H1 (cell line): ENCODE measurements at places on chromosomes 11 and 22.
A peak's percentile ranks its signal among the peaks of the same experiment; 100 is the strongest.

- no peaks in the 10 kb centered on the region for H3K36me3 ChIP-seq
- H3K27me3 ChIP-seq = no peaks in the 10 kb centered on the region
- H3K4me1 ChIP-seq = no peaks in the 10 kb centered on the region
- H3K27ac ChIP-seq = no peak overlapping the region
- H3K4me3 ChIP-seq = no peak overlapping the region
Measured at GRCh38 chr11:130945896-130946295, 29.6 kb upstream of the SNX19 start.

GRCh38 chr22:50169181-50169759, 1.3 kb upstream of the PANX2 start:
- no peak for DNase-seq
- no peaks in the 10 kb centered on the region; the same call in none of the 2 replicates for H3K4me1 ChIP-seq
- peak overlapping the region; percentile 55 for H3K4me3 ChIP-seq
- no peak overlapping the region for H3K27ac ChIP-seq

DNA sequence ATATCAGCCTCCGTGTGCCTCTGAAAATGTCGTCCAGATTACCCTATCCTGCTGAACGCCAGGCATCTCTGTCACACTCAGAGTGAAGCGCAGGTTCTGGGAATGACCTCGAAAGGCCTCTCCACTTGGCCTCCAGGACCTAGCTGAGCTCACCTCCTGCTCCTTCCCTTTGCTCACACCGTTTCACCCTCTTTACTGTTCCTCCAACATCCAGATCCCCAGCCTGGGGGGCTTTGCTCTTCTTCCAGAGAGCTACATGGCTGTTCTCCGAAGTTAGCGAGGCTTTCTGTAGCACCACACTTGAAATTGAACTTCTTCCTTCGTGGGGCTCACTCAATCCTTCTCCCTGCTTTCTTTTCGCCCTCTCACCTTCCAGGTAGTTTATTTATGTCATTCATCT, 27.9 kb downstream of the GLB1L2 start:
- DNase-seq = no peak
- peaks cover 15% of the 10 kb centered on the region for H3K27me3 ChIP-seq
- no peaks in the 10 kb centered on the region for H3K36me3 ChIP-seq
- no peak overlapping the region for H3K4me3 ChIP-seq
- H3K27ac ChIP-seq = no peak overlapping the region

DNA sequence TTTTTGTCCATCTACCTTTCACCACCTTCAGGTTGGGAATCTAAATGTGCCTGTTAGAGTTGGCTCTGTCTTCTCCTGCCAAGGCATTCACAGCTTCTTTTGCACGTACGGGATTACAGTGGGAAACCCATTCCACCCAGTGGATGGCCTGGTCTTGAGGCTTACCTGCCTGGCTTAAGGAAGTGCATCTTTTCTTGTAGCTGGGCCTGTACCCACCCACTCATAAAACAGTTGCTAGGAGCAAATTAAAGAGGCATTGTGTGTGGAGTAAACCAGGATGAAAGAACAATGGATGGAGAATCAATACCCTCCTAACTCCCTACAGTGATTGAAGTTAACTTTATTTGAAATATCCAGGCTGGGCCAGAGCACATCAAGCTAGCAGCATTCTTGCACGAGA, 71.6 kb downstream of the TEAD1 start:
- H3K4me3 ChIP-seq = no peak overlapping the region
- H3K27me3 ChIP-seq = no peaks in the 10 kb centered on the region
- H3K4me1 ChIP-seq = peaks cover 23% of the 10 kb centered on the region
- no peaks in the 10 kb centered on the region for H3K36me3 ChIP-seq
- no peak for DNase-seq
- no peak overlapping the region for H3K27ac ChIP-seq

- no peaks in the 10 kb centered on the region for H3K27me3 ChIP-seq
- peaks cover 28% of the 10 kb centered on the region for H3K36me3 ChIP-seq
- DNase-seq = no peak
- H3K4me1 ChIP-seq = peaks cover 19% of the 10 kb centered on the region
- H3K27ac ChIP-seq = no peak overlapping the region
Measured at GRCh38 chr22:20083157-20083890, 3.3 kb downstream of the DGCR8 start.

- H3K27ac ChIP-seq = no peak overlapping the region
- H3K27me3 ChIP-seq = no peaks in the 10 kb centered on the region
- no peaks in the 10 kb centered on the region for H3K4me1 ChIP-seq
- no peak for DNase-seq
Measured at GRCh38 chr22:48765595-48765994, 1062.1 kb downstream of the BRD1 start.

DNA sequence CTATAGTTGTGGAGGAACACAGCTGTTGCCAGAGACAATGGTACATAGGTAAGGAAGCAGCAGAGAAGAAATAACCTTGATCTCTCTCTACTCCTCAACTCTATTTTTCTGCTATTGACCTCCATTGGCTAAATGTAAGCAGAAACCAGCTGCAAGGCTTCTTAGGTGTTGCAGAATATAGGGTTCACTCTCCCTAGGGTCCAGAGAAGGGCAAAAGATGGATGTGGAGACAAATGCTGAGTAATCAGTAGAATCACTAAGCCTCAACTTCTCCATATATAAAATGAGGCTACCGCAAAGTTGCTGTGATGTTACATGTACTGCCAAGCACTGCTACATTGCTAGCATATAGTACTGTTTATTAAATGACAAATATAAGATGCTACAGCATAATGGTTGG, 120.6 kb downstream of the PDE3B start:
- no peak overlapping the region for H3K27ac ChIP-seq
- DNase-seq = no peak
- no peak overlapping the region for H3K4me3 ChIP-seq
- H3K4me1 ChIP-seq = no peaks in the 10 kb centered on the region

- H3K4me3 ChIP-seq = no peak overlapping the region
- no peak overlapping the region for H3K27ac ChIP-seq
- no peaks in the 10 kb centered on the region for H3K36me3 ChIP-seq
- no peak for DNase-seq
- H3K4me1 ChIP-seq = no peaks in the 10 kb centered on the region; the same call in 1 of the 2 replicates
Measured at GRCh38 chr22:22111267-22111751, 128.7 kb upstream of the TOP3B start.

DNA sequence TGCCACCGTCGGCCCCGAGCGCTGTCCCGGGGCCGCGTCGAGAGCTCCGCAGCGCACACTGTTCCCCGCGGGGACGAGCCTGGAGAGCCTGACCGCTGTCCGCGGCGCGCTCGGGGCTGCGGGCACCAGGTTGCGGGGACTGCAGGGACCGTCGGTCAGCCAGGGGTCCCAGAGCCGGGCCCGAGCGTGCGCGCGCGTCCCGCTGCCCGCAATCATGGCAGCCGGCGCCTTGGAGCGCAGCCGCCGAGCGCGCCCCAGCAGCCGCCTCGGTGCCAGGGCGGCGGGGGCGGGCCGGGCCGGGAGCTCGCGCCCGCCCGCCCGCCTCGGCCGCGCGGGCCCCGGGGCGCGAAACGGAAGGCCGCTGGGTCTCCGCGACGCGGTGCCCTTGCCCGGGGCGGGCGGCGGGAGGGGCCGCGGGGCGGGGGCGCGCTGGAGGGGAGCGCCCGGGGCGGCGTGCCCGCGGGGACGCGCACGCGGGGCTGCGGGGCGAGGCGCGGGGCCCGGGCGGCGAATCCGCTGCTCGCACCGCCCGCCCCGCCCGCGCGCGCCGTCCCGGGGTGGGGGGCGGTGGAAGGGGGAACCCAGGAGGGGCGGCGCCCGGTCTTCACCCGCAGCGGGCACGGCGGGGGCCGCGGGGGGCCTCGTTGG, 79.4 kb upstream of the PPARA start:
- peaks cover 29% of the 10 kb centered on the region for H3K4me1 ChIP-seq
- H3K27ac ChIP-seq = no peak overlapping the region
- peak overlapping the region; percentile 47 for H3K4me3 ChIP-seq
- H3K27me3 ChIP-seq = peaks cover 25% of the 10 kb centered on the region
- no peaks in the 10 kb centered on the region for H3K36me3 ChIP-seq

GRCh38 chr11:30567120-30567519, 19.0 kb downstream of the MPPED2 start:
- no peak overlapping the region for H3K27ac ChIP-seq
- H3K36me3 ChIP-seq = no peaks in the 10 kb centered on the region
- H3K4me1 ChIP-seq = peaks cover 3% of the 10 kb centered on the region; the same call in 1 of the 2 replicates
- H3K27me3 ChIP-seq = no peaks in the 10 kb centered on the region
- DNase-seq = no peak
- H3K4me3 ChIP-seq = no peak overlapping the region

DNA sequence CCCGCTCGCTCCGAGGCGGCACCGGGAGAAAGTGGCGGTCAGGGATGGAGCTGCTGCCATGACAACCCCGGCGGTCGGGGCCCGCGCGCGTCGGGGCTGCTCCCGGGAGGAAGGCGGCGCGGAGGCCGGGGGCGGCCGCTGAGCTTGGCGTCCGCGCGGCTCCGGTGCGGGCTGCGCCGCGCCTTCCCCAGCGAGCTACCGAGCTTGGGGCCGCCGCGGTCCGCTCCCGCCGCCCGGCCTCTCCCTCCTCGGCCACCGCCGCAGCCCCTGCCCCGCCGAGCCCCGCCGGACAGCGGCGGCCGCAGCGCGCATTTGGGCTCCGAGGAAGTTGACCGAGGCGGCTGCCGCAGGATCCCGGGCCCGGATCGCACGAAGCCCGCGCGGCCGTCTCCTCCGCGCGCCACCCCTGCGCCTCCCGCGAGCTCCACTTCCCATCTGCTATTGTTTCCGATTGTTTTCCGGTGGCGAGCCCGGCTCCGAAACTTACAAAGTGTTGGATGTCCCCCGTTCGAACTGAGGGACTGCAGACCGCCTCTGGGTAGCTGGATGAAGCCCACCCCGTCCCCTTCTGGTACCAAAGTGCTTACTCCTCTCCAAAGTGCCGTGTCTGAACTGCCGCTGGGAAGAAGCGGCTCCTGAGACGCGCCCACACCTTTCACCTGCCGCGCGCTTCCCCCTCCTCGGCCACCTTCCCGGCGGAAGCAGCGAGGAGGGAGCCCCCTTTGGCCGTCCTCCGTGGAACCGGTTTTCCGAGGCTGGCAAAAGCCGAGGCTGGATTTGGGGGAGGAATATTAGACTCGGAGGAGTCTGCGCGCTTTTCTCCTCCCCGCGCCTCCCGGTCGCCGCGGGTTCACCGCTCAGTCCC, 540.3 kb downstream of the NTM start:
- no peak overlapping the region for H3K27ac ChIP-seq
- no peaks in the 10 kb centered on the region for H3K36me3 ChIP-seq
- DNase-seq = peak; percentile 74
- peak overlapping the region; percentile 85 for H3K4me3 ChIP-seq

GRCh38 chr11:80987171-80987570, 1546.3 kb upstream of the TENM4 start:
- H3K36me3 ChIP-seq = no peaks in the 10 kb centered on the region
- no peaks in the 10 kb centered on the region for H3K4me1 ChIP-seq
- H3K4me3 ChIP-seq = no peak overlapping the region
- H3K27ac ChIP-seq = no peak overlapping the region

DNA sequence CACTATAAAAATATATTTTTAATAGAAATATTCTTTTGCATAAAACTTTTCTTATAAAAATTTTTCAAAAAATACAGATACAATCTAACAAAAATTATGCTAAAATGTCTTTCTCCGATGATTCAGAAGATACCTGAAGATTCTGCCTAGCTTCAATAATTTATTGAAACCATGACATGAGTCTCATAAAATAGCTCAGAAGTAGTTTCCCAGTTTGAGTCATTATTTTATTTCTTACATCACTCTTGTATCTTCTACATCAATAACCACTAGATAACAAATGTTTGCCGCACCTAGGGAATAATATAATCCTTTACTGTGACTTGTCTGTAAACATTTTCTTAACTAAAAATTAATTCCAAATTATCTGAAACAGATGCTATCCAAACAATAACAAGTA, 158.6 kb downstream of the FCHSD2 start:
- H3K27ac ChIP-seq = no peak overlapping the region
- no peak for DNase-seq
- no peaks in the 10 kb centered on the region for H3K36me3 ChIP-seq
- H3K27me3 ChIP-seq = no peaks in the 10 kb centered on the region
- no peak overlapping the region for H3K4me3 ChIP-seq

GRCh38 chr11:11250470-11250869, 102.6 kb downstream of the CSNK2A3 start:
- no peak overlapping the region for H3K27ac ChIP-seq
- H3K4me3 ChIP-seq = no peak overlapping the region
- no peaks in the 10 kb centered on the region for H3K27me3 ChIP-seq
- DNase-seq = no peak
- no peaks in the 10 kb centered on the region for H3K36me3 ChIP-seq

DNA sequence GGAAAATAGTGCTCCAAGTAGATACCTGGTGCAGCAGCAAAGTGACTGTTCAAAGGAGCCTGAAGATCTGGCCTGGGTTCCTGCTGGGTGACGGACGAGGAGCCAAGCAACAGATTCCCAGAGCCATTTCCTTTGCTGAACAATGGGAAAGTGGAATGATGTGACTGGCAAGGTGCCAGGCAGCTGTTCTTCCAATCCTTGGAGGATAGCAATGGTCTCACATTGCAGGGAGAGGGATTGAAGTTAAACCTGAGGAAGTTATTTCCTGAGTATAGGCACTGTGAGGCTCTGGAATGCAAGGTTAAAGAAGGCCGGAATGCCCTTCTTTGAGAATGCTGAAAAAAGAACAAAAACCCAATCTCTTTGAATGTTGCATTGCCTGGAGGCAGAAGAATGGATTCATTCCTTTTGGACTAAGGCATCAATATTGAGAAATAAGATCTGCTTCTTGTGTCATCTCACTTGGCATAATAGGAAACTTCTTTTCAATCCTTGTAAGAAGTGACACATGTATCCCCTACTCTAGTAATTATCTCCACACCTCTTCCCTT, 223.8 kb downstream of the BLID start:
- H3K4me1 ChIP-seq = no peaks in the 10 kb centered on the region
- no peak overlapping the region for H3K27ac ChIP-seq
- peak; percentile 27 for DNase-seq
- no peaks in the 10 kb centered on the region for H3K27me3 ChIP-seq

DNA sequence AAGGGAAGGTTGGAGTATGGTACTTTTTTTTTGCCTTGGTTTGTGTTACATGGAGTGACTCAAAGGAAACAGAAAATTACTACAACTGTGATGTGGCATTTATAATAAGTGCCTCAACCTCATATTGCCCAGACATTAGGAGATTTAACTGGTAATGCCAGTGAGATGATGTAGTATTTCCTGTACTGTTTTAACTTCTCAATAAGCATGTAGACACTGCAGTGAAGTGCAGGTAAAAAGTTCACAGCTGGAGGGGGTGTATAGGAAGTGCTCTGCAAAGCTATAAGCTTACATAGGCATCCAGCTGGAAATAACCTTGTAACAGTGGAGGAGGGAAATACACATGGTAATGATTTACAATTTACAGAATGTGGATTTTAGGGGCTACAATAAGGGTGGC, 138.2 kb upstream of the MTMR2 start:
- no peak overlapping the region for H3K27ac ChIP-seq
- H3K27me3 ChIP-seq = no peaks in the 10 kb centered on the region
- DNase-seq = no peak
